ENCODE measurements at places on chromosomes 2 and 18.

DNA sequence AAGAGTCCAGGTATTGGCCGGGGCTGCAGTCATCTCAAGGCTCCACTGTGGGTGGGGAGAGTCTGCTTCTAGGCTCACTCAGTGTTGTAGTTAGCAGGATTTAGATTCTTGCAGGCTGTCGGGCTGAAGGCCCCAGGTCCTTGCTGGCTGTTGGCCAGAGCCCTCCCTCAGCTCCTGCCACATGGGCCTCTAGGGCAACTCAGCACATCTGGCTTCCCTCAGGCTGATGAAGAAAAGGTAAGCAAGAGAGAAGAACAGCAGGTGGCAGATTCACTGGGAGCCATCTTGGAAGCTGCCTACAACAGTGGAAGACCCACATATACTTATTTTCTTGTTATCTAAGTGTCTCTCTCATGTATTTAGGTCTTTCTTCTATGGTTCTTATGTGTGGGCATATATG, 4.3 kb downstream of the MRPS9 start:
- DNase-seq, result no peak

GRCh38 chr2:11175293-11175795, 20.1 kb downstream of the SLC66A3 start:
- DNase-seq, result peak; percentile 44

- DNase-seq, result no peak
Measured at GRCh38 chr2:168562971-168563370, 106.9 kb downstream of the CERS6 start.

- peak; percentile 9 for DNase-seq
Measured at GRCh38 chr2:157363612-157364101, 38.0 kb upstream of the ERMN start.

GRCh38 chr2:130823171-130823885, 13.4 kb upstream of the ARHGEF4 start:
- DNase-seq, result no peak

All from fibroblast of villous mesenchyme (primary cell).